ENCODE measurements at places on chromosomes 7 and 10. TPM values are rescaled to one million over a fixed set of nuclear protein-coding genes. Genes with fewer than 3 reads are reported as not detected.

DNA sequence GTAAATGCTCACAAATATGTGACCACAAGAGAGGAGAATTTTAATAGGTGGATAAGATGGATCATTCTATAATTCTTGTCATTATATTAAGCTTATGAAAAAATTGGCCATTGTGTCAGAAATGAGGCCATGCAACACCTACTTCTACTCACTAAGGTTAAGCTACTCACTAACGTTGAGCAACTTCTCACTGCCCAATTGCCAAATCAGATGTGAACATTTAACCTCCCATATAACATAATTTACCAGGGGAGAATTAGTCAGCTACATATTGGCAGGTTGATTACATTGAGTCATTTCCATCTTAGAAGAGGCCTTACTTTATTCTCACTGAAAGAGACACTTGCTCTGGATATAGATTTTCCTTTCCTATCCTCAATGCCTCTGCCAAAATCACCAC is 211.2 kb upstream of the DGKB start:
- DNase-seq = no peak

- DNase-seq = no peak
Observed at GRCh38 chr7:12884856-12885440, 197.5 kb downstream of the ARL4A start.

DNA sequence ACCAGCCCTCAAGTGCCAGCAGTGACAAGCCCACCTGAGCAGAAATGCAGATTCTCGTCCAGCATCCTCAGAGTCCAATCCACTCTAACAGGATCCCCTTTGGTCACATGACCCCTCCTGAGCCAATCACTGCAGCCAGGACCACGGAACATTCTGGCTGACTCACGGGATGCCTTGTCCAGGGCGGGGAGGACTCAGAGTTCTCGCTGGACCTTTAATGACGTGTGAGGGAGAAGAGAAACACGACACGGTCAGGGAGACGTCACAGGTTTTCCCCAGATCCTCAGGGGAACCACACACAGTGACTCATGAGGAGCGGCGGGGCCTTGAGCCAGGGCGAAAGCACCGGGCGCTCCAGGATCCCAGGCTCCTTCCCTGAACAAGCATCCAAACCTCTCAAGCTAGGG is 155.7 kb downstream of the PTPRN2 start:
- DNase-seq = no peak

GRCh38 chr7:133478591-133479135 is 225.8 kb downstream of the EXOC4 start:
- DNase-seq = peak; percentile 92

- DNase-seq = peak; percentile 30
Observed at GRCh38 chr10:3203016-3203811, 30.6 kb upstream of the PITRM1 start.

- DNase-seq = no peak
Observed at GRCh38 chr7:139366400-139366799, 6.7 kb downstream of the LUC7L2 start.

- no peak for DNase-seq
Observed at GRCh38 chr10:132967540-132967939, 25.2 kb upstream of the CFAP46 start.

- peak; percentile 42 for DNase-seq
Observed at GRCh38 chr7:100367676-100368613, 5.3 kb upstream of the PILRA start.

- no peak for DNase-seq
Observed at GRCh38 chr7:44394112-44394447, 68.7 kb upstream of the CAMK2B start.

DNA sequence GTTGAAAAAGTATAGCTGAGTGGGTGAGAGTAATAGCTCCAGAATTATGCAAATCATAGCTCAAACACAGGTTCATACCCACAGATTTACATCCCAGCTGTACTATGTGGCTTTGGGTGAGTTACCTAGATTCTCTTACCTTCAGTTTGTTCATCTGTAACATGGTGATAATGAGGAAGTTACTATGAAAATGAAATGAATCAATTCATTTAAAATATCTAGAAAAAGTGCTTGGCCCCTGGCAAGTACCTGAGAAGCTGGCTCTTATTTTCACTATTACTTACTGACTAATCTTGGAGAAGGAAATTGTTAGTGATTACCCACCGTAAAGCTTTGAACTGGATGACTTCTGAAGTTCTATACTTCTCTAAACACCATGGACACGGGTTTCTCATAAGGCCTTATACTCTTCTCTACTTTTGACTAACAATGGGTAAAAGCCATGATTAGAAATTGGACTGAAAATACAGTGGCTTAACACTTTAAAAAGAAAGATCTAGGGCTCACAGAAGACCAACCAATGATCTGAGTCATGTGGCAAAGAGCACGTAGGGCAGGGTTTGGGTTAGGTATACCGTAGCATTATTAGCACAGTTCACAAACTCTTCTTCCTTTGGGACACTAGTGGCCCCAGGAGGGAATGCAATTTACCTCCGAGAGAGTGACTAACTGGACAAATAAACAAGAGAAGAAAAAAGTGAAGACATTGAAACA is 149.2 kb downstream of the PLPP4 start:
- no peak for DNase-seq

GRCh38 chr10:92149261-92149660 is 141.6 kb downstream of the CPEB3 start:
- DNase-seq = no peak

DNA sequence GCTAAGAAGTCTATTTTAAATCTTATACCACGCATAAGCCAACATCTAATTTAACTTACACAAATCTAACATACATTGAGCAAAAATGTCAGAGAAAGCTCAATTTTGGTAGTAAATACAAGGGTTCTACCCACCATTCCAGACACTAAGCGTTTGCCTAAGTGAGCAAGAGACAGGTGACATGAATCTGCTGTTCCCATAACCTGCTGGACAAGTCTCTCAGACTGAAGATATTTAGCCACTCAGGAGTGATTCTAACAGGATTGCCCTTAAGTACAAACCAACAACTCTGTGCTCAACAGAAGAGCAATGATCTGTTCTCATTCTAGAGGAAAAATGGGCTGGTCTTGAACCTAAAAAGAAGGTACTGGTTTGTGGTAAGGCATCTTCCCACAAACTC is 18.8 kb downstream of the EZH2 start:
- DNase-seq = no peak

DNA sequence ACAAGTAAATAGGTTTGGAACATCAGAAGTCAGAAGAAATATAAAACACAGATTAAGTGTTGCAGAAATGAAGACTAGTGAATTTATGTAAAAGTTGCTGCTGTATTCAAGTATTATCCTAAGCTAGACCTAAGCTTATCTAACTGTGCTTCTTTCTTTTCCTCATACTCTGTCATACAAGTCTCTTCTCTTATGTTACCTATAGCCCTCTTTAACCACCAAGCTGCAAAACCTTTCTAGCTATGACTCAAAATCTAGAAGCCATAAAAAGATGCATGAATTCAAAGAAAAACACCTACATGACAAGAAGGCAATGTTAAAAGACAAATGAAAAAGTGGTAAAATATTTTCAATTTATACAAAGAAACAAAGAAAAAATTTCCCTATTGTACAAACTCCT is 23.0 kb downstream of the DENND11 start:
- no peak for DNase-seq

Gene STAG3
- 8.9 TPM for polyA plus RNA-seq

Gene GPRIN2
- not detected for polyA plus RNA-seq

Gene ANKRD61
- polyA plus RNA-seq = not detected

Gene CCL26
- polyA plus RNA-seq = not detected

Gene DNAH11
- polyA plus RNA-seq = not detected

Gene VAX1
- 0.48 TPM for polyA plus RNA-seq

Gene STOX1
- 14.4 TPM for polyA plus RNA-seq

Gene GPC2
- 38.8 TPM for polyA plus RNA-seq

Gene FAM237B
- not detected for polyA plus RNA-seq

All from brain (organoid and tissue), 16 donors.